Bone marrow (tissue), 2 donors: ENCODE measurements at places on chromosomes 6 and 20.

DNA sequence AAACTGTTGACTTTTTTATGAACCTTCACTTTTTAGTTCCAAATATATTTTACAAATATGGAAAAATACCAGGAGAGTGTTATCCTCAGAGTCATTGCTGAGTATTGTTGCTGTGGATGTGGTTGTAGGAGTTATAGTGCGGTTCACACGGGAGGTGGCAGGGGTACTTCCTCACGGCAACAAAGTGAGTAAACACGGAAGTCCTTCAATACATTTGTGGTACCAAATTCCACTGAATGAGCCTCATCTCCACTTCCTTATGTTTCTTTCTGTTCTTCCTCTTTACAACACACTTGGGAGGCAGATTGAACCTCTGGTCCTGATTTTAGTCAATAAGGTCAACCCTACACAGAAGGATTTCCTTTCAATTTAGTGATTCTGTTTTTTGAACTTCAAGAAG, 371.8 kb downstream of the BTBD3 start:
- no peak for DNase-seq

- no peak for DNase-seq
Observed at GRCh38 chr6:137702791-137703424, 164.2 kb upstream of the TNFAIP3 start.

DNA sequence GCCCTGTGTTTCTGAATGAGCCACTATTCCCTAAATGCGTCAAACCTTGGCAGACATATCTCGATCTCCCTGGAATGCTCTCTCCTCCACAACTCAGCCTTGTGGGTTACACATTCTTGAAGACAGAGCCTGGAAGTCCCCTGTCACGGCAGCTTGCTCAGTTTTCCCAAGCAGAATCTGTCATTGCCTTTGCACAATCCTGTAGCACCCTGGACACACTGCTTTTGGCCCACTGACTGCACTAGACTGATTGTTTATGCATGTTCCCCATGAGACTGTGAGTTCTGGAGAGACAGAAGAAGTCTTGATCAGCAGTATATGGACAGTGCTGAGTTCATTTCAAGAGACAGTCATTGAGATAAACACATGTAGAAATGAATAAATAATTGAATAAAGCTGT, 406.7 kb downstream of the CD83 start:
- no peak for DNase-seq

DNA sequence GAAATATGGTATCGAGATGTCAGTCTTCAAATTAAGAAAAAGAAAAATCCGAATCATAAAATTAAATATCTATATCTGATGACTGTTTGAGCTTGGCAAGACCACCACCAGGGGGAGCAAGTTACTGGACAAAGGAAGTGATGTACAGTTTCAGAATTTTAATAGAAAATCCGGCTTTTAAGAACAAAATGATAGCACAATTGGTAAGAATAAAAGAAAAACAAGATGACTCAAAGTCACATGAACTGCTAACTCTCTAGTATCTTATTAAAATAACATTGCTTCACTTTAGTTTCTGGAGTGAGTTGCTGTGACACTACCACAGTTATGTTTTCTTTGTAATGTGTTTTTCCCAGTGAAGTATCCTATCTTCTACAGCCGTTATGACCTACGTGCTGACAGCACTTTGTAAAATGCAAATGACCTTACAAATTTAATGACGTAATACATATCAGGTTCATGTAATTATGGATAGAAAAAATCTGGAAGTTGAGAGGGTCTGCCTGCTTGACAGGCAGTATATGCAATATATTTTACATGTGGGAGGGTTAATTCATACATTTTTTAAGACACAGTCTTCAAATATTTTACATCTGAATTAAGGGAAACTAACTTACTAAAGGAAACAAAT, 405.3 kb upstream of the HS3ST5 start:
- DNase-seq: no peak

GRCh38 chr20:50501972-50502745, 8.0 kb upstream of the PTPN1 start:
- no peak for DNase-seq
